Activated naive CD8-positive, alpha-beta T cell treated with anti-CD3 and anti-CD28 coated beads for 36 hours (primary cell): ENCODE measurements at places on chromosomes 12 and 14. TPM values are rescaled to one million over a fixed set of nuclear protein-coding genes. Genes with fewer than 3 reads are reported as not detected.

Gene MANSC4
- not detected for total RNA-seq

Gene GLT1D1
- 0.30 TPM for total RNA-seq

DNA sequence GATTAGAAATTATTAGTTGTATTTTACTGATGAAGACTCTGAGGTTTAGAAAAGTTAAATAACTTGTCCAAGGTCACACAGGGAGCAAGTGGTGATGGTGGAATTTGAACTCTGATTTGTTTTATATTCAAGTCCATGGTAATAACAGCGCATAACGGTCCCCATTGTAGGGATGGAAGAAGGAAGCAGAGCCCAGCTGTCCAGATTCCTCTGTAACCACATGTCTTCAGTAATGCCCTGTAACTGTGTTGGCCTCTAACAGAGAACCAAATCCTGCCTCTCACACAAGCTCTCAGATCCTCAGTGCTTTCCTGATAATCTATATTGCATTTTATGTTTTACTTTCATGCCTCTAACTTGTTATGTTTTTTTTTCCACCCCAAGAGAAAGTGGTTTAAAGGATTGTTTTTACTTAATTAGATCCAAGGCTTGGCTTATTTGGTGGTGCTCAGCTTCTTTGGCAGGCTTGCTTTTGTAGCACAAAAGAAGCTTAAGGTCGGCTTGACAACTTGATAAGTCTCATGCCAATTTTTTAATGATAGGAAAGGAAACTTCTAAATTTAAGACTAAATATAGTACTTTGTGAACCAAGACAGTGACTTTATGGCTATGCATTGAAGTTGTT lies 105.1 kb upstream of the SEL1L start:
- H3K4me3 ChIP-seq, result no peak overlapping the region
- no peaks in the 10 kb centered on the region for H3K27me3 ChIP-seq
- no peak for DNase-seq

DNA sequence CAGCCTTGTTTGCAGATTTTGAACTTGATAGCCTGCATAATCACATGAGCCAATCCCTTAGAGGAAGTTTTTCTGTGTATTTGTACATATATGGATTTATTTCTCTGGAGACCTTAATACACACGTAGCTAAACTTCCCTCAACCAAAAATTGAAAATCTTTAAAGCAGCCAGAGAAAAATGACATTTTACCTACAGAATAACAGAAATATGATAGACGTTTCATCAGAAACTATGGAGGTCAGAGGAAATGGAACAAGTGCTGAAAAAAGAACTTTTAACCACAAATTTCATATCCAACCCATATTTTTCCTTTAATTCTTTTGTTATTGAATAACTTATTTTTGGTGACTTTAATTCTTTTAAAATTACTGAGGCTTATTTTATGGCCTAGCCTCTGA lies 177.7 kb downstream of the CCDC91 start:
- H3K27ac ChIP-seq, result no peak overlapping the region
- no peak overlapping the region for H3K4me3 ChIP-seq
- no peaks in the 10 kb centered on the region for H3K27me3 ChIP-seq
- no peaks in the 10 kb centered on the region for H3K4me1 ChIP-seq
- H3K36me3 ChIP-seq, result peaks cover 76% of the 10 kb centered on the region
- no peak for DNase-seq

DNA sequence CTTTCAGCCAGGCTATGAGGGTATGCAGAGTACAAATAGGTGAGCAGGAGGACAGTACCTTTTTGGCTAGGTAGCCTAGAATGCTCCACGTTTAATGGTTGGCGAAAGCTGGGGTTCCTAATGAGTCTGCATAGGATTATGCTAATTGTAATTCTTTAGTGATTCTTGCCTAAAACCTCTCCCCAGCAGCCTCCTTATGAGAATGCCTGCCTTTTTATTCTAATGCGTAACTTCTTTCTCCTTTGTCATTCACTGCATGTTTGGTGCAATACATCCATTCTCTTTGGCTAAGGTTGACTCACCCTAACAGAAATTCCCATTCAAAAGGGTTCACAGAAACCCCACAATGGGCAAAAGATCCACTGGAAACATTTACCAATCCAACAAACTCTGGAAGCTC lies 752.2 kb downstream of the FSCB start:
- no peaks in the 10 kb centered on the region for H3K36me3 ChIP-seq
- H3K4me3 ChIP-seq, result no peak overlapping the region
- no peak overlapping the region for H3K27ac ChIP-seq
- no peaks in the 10 kb centered on the region for H3K27me3 ChIP-seq
- no peaks in the 10 kb centered on the region for H3K4me1 ChIP-seq
